Activated CD4-positive, alpha-beta T cell treated with anti-CD3 and anti-CD28 coated beads for 4 hours (primary cell): ENCODE measurements at places on chromosomes 2 and 18.
A peak's percentile ranks its signal among the peaks of the same experiment; 100 is the strongest.

DNA sequence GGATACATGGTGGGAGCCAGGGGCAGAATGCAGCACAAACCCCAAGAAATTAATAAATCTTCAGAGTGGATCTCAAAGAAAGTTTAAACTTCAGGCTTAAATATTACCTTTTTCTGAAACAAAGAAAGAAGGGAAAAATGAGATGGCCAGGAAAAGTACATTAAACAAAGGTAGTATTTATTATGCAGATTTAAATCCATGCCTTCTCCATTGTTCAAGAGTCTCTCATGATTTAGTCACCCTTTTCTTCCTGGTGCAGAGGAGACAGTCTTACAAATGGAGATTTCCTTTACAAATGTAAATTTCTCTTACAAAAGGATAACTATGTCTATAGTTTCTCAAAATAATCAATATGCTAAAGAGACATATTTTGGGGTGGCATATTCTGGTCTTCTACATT lies 33.4 kb upstream of the PPM1B start:
- DNase-seq = no peak

DNA sequence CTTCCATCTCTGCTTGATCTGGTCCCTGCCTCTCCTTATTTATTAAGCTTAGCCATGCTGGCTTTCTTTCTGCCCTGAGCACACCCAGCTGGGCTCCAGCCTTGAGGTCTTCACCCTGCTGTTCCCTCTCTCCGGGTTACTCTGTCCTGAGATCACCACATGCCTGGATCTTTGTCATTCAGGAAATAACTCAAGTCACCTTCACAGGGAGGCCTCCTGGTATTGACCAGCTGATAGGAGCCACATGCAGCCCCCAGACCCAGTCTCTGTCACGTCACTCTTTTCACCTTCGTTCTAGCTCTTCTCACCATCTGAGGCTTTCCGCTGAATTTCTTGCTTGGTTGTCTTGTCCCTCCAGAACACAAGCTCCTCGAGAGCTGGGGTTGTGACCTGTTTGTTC lies 114.4 kb downstream of the TSN start:
- DNase-seq = no peak

DNA sequence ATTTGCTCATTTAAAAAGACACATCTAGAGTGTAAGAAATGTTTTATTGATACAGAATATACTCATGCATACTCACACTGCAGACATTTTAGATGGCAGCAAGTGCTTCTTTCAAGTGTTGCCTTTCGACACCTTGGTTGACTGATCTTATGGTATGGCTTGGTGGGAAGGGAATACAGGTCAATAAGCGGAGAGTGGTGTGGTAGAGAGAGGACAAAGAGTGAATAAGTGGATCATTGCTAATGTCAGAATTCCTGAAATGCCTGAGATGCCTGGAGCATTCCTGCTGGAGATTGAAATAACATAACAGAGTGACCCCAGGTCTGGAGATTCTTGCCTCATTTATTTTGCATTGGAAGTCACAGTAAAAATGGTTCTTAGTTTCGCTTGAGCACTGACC lies 76.7 kb downstream of the RND3 start:
- no peak for DNase-seq

DNA sequence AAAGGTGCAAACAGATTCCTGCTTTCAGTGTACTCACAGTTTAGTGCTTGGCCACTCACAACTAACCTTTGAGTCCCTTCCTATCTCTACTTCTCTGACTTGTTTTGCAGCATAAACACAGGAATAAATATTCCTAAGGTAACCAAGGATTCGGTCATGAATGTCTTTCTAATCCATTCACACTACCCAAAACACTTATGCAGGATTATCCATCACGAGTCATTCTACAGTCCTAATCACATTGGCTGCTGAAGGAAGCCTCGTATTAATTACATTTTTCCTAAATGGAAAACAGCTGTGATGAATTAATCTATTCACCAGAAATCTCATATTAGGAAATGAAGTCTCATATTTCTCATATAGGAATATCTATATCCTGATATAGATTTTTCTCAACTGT lies 16.3 kb downstream of the RDH14 start:
- no peak for DNase-seq

GRCh38 chr18:3279201-3280185 lies 17.6 kb downstream of the MYL12B start:
- DNase-seq = no peak

DNA sequence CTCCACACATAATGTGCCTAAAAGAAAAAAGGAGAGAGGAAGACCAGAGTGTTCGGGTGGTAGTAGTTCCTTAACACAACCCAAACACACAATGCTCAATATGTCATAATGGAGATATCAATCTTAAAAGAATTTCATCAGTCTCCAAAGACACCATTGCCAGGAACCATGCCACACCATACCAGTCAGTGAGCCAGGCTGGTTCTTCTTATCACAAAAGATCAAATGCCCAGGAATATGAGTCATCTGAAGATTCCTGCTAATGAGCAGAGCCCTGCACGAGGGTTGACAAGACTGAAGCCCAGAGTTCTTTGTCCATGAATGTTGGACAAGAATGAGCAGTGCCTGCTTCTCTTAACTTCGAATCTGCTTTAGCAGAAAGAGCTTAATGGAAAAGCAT lies 262.3 kb downstream of the ZNF516 start:
- DNase-seq = no peak

DNA sequence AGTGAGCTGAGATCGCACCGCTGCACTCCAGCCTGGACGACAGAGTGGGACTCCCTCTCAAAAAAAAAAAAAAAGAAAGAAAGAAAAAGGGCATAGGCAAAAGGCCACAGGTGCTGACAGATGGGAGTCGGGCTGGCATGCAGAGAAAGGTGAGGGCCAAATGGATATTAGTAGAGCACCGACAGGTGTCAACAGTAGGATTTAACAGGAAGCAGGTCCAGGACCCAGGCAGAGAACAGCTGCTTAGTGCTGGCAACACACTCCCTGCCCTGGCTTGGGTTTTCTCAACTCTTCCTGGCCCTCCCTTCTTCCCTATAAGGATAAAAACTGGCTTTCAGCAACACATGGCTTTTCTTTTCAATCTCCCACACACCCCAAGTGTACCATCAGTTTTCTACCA lies 84.9 kb downstream of the MRO start:
- no peak for DNase-seq

- no peak for DNase-seq
Measured at GRCh38 chr2:150545916-150546315, 58.4 kb upstream of the RND3 start.

DNA sequence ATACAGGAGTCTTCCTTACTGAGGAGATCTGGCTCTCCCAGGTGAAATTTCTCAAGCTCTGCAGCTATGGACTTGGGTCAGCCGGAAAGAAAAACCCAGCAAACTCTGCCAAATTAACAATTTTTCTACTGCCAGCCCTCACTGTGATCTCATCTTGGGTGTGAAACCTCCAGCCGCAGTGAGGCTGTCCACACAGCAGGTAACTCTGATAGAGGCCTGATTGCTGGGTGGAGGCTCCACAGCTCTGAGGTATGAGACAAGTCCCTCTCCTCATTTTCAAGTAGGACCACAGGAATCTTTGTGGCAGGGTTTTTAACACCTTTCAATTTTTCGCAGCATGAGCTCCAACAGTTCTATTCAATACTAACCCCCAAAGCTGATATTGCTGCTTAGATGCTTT lies 430.6 kb upstream of the RAB6C start:
- DNase-seq = no peak

DNA sequence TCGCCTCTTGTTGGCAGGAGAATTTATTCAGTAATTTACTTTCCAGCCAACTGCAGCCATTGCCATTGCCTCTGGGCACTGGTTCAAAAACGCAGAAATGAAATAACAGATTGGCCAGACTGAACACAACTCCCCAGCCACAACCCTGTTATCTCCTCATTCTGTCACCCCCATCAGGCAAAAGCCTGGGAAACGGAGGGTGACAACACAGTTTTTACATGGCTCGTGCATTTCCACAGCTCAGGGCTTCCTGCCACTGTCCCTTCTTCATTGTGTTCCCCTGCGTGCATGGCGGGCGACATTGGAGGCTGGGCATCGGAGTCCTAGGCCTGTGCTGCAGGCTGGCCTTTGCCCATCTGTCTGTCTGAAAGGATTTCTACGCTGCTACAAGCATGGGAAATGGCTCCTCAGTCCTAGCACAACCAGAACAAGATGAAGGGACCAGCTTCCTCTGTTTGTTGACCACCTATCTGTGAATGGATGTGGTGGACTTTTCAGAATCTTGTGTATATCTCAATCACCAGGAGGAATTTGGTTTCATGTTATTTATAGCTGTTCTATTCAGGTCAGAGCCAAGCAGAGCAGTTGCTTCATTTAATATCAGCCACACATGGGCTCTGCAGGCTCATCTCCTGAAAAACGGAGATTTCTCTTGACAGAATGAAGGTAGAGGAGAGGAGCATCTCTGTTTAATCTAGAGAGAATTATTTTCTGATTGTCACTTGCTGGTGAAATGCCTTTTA lies 107.0 kb downstream of the MGAT5 start:
- DNase-seq = no peak

DNA sequence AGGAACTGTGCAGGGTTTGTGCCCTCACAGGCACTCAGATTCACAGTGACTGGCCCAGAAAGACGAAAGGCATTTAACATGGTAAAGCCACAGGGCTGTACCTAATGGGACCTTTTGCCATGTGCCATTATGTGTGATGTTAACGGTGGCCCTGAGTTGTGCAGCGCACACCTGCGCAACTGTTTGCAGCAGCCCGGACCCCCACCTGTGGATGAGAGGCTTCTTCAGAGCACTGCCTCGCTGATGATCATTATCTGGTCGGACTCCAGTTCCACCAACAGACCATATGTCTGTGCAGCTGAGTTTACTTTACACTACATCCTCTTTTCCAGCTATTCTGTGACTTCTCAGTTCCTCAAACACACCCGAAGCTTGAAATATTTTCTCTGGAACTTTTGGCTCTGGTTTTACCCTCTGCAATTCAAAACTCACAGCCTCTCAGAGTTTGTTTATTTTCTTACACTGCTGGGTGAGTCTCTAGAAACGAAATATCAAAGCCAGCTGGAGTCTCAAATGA lies 35.6 kb upstream of the UBE2F start:
- no peak for DNase-seq

- peak; percentile 82 for DNase-seq
Measured at GRCh38 chr2:64522843-64523428, 1.2 kb upstream of the AFTPH start.

DNA sequence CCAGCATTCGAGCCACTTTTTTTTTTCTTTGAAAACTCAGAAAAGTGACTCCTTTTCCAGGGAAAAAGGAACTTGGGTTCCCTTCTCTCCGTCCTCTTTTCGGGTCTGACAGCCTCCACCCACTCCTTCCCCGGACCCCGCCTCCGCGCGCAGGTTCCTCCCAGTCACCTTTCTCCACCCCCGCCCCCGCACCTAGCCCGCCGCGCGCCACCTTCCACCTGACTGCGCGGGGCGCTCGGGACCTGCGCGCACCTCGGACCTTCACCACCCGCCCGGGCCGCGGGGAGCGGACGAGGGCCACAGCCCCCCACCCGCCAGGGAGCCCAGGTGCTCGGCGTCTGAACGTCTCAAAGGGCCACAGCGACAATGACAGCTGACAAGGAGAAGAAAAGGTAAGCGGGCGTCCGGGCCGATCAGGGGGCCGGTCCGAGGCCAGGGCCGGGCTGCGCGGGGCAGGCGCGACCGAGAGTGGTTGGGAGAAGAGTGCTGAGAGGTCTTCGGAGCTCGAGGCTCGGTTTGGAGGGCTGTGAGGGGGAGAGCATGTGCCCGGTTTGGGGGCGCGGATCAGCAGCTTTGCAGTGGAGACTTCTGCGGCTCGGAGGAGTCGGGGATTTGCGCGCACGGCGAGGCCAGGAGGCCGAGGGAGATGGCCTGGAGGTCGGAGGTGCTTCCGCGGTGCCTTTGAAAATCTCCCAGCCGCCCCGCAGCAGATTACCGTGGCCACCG lies 502 bp downstream of the EPAS1 start:
- peak; percentile 85 for DNase-seq

DNA sequence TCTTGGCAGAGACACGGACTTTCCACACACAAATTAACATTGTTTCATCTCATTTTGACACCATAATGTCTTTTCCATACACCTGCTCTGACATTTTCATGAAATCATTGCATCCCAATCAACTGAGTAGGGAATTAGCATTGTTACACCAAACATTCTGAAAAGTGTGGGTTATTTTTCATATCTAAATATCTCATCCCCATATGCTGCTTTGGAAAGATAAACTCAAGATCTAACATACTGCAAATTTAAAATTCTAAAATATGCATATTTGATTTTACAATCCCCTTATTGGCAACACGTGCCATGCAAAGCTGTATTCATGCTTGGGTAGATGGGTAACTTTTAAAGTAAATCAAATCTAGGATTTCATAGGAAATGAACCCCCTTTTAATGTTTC lies 242.9 kb downstream of the ZNF516 start:
- DNase-seq = no peak

DNA sequence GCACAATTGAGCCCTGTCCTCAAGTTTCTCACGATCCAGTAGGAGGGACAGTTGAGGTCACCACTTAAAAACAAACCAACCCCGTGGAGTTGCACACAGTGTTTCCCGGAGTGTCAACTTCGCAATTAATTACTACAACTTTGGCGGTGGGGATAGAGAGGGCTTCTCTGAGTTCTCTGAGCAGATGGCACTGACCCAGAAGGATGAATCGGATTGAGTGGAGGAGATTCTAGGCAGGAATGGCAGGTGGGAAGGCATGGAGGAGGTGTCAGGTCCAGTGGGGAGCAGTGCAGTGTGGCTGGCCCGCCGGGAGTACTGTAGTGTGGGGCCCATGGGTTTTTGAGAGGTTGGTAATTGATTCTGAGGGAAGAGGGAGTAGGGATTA lies 12.0 kb downstream of the SIX3 start:
- no peak for DNase-seq

GRCh38 chr18:44125446-44125845 lies 555.2 kb upstream of the SETBP1 start:
- DNase-seq = no peak

- DNase-seq = no peak
Measured at GRCh38 chr2:189798312-189799029, 14.2 kb downstream of the PMS1 start.

DNA sequence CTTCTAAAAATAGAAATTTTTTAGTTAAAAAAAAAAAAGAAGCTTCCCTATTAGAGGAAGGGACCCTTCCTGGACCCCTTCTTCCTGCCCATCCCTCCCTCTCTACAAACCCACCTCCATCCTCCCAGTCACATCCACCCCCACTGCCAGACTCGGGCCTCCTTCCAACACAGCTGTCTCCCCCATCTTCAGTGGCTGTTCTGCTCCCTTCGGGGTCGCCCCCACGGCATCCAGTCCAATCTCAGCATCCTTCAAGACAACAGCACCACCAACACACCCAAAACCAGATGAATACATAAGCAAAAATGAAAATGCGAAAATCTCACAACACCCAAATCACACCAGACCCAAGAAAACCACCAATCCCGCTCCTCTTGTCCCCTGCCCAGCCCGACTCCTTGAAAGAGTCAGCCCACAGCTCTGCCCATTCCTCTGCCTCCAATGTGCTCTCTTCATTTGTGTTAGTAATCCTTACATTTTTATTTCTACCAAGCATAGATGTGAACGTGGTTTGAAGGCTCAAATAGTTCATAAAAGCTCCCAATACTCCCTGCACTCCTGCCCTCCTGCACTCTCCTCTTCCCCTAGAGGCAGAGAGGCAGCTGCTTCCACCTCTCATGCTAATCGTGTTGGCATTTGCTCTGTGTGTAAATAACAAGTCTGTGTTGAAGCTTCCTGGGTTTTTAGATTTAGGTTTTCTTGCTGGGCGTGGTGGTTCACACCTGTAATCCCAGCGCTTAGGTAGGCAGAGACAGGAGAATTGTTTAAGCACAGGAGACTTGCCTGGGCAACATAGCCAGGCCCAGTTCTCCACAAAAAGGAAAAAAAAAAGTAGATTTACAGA lies 37.0 kb downstream of the MAL start:
- no peak for DNase-seq

GRCh38 chr2:45804987-45805755 lies 153.7 kb downstream of the PRKCE start:
- DNase-seq = no peak

- DNase-seq = no peak
Measured at GRCh38 chr2:191653667-191654391, 24.1 kb upstream of the NABP1 start.
